ENCODE measurements at places on chromosomes 11 and 22.

DNA sequence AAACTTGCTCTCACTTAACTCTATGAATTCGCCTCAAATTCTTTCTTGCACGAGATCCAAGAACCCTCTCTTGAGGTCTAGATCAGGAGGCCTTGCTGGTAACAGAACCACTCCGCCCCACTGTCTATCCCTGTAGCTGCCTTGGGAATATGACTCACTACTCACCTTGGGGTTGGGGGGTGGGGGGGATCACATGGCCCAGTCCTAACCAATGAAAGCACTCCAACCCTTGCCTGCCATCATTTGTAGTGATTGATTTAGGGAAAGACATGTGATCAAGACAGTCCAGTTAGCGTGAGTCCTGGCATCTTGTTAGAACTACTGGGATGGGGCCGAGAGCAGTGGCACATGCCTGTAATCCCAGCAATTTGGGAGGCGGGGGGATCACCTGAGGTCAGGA, 4.8 kb upstream of the MRTFA start:
- DNase-seq = no peak

DNA sequence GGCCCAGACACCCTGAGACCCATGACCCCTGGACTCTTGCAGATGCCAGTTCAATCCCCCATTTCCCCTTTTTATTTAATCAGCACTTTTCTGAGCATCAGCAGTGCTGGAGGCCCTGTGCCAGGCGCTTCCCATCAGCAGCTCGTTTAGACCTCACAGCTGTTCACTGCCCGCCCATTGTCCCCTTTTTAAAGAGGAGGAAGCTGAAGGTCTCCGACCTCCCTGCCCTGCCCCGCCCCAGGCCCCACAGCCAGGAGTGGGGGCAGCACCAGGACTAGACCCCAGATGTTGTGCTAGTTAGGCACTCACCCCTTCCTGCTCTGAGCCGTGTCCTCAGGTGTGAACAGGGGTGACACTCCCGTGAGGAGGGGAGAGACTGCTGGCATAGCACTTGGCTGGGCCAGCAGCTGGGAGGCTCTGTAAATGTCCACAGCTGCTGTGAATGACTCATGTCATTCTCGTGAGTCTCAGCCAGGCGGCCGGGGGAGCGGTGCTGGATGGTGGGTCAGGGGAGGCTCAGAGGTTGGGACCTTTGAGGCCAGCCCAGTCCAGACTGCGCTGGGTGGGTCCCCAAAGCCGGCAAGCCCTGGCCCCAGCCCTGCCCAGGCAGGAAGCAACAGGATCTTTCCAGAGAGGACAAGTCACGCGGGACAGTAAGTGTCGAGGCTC, 19.9 kb downstream of the EMID1 start:
- DNase-seq = no peak

- no peak for DNase-seq
Observed at GRCh38 chr22:50190941-50191741, 5.4 kb downstream of the TRABD start.

DNA sequence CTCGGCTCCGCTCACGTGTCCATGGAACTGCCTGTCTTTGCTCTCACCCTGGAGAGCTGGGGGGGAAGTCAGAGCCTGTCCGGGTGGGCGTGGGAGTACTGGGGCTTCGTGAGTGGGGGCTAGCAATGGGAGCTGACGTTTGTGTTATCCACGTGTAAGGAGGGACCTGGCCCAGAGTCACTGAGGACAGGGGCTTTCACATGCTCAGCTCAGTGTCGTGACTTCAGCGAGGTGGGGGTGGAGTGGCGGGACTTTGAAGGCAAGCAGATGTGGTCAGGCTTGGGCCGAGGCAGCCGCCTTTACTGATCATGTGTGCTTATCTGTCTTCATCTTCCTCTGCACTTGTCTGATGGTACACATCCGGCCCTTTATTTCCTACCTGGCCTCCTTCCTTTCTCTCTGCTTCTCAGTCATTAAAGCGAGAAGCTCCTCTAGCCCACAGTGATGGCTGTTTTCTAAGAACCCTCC, 113.1 kb upstream of the NNMT start:
- peak; percentile 34 for DNase-seq

- DNase-seq = no peak
Observed at GRCh38 chr11:66159324-66159984, 89.4 kb downstream of the PACS1 start.

DNA sequence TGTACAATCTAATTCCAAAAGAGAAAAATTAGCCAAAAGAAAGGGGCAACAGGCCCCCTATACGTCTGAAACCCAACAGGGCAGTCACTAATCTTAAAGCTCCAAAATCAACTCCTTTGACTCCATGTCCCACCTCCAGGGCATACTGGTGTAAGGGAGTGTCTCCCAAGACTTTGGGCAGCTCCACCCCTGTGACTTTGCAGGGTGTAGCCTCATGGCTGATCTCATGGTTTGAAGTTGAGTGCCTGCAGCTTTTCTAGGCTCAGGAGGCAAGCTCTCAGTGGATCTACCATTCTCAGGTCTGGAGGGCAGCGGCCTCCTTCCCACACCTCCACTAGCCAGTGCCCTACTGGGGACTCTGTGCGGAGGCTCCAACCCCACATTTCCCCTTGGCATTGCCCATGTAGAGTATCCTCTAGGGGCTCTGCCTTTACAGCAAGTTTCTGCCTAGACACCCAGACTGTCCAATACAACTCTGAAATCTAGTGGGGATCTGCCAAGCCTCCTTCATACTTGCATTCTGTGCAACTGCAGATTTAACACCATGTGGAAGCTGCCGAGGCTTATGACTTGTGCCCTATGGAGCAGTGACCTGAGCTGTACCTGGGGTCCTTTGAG, 94.5 kb downstream of the TRIM29 start:
- DNase-seq = no peak

DNA sequence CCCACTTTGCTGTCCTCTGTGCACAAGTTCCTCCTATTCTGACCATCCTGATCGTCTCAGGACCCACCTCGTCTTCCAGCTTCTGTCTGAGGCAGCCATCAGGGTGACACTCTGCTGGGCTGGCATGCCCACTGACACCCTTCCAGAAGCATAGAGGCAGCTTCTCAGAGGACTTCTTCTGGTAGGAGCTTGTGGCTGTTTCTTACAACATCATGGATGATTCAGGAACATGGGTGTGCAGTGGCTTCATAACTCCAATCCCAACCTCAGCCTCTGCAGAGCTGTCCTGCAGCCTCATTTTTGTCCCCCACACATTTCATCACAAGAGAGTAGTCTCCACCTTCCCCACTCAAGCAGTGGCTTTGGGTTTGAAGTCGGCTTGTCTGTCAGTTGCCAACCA, 20.9 kb upstream of the CTR9 start:
- DNase-seq = no peak

- no peak for DNase-seq
Observed at GRCh38 chr11:79414041-79414440, 26.8 kb downstream of the TENM4 start.

- DNase-seq = no peak
Observed at GRCh38 chr11:112004389-112004788, 20.8 kb upstream of the DLAT start.

GRCh38 chr11:84607975-84608836, 1018.9 kb downstream of the DLG2 start:
- no peak for DNase-seq

DNA sequence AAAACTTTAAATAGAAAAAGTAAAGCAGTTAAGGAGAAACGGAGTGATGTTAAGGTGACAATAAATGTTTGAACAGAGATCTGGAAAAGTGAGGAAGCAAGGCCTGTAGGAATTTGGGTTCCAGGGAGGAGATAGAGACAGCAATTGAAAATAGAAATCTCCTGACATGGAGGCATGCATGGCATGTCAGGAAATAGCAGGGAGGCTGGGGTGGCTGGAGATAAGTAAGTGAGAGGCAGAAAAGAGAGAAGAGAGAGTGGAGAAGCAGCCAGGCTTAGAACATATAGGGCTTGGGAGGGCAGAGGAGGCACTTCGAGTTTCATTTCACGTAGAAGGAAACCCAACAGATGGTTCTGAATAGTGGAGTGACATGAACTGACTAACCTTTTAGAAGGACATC, 185.5 kb downstream of the LRRC4C start:
- no peak for DNase-seq

DNA sequence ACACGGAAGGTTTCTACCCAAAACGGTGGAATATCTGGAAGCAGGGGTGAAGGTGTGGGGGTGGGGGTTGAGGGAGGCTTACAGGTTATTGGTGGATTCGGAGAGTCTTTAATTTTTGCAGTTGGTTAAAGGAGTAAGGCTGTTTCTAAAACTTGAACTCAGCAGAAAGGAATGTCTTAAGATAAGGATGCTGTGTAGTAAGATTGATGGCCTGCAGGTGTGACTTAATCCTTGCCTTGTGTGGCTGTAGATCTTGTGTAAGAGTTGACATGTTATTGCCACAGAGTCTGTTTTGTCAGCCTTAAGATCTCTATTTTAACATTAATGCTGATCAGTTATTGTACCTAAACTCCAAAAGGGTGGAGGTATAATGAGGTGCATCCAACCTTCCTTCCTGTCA, 16.4 kb upstream of the OR6M1 start:
- no peak for DNase-seq

- no peak for DNase-seq
Observed at GRCh38 chr22:30474683-30475424, 3.0 kb upstream of the SEC14L3 start.

GRCh38 chr11:102883141-102883540, 8.4 kb upstream of the MMP12 start:
- DNase-seq = no peak

- no peak for DNase-seq
Observed at GRCh38 chr11:28346209-28346608, 238.0 kb downstream of the METTL15 start.

GRCh38 chr11:96306600-96306932, 36.4 kb downstream of the MAML2 start:
- DNase-seq = no peak

DNA sequence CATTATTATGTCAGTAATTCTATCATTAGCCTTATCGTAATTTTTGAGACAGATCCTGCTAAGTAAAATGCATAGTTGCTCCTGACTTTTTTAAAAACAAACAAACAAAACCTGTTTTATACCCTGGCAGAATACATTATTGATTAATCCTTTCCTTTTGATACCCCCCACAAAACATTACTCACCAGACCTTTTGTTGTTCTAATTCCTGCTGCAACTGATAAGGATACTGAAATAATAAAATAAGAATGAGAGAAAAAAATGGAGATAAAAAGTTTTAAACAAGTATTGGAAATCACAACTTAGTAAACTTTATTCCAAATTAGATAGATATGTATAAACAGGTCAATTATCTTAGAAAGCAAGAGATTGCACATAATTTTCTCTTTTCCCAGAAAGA, 28.6 kb downstream of the MS4A4E start:
- DNase-seq = no peak

- DNase-seq = no peak
Observed at GRCh38 chr22:47057916-47058585, 295.6 kb downstream of the TBC1D22A start.

- DNase-seq = no peak
Observed at GRCh38 chr11:105265845-105266244, 126.3 kb upstream of the CARD18 start.

DNA sequence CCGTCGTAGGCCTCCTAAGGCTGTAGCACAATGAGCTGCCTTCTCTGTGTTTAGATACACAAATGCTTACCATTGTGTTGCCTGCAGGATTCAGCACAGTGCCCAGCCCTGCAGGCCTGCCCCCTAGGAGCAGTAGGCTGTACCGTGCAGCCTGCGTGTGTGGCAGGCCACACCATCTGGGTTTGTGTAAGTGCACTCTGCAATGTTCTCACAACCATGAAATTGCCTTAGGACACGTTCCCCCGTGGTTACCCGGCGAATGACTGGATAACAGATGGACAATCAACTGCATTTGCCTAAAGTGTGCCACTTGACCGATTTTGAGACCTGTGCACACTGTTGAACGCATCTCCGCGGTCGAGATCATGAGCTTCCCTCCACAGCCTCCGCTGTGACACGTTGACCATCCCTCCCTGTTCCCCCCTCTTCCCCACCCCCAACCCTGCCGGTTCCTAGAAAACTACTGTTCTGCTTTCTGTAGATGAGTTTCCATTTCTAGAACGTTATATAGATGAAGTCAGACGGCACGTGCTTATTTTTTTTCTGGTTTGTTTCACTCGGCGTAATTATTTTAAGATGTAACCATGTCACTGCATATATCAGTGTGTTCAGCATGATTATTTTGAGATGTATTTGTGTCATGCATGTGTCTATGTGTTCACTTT, 22.2 kb upstream of the CTSD start:
- DNase-seq = no peak

GRCh38 chr11:69479591-69480271, 1.7 kb upstream of the LINC01488 start:
- no peak for DNase-seq

- DNase-seq = no peak
Observed at GRCh38 chr22:38481871-38482332, 14.0 kb downstream of the KDELR3 start.

- DNase-seq = no peak
Observed at GRCh38 chr22:45304971-45305370, 4.8 kb upstream of the FAM118A start.

DNA sequence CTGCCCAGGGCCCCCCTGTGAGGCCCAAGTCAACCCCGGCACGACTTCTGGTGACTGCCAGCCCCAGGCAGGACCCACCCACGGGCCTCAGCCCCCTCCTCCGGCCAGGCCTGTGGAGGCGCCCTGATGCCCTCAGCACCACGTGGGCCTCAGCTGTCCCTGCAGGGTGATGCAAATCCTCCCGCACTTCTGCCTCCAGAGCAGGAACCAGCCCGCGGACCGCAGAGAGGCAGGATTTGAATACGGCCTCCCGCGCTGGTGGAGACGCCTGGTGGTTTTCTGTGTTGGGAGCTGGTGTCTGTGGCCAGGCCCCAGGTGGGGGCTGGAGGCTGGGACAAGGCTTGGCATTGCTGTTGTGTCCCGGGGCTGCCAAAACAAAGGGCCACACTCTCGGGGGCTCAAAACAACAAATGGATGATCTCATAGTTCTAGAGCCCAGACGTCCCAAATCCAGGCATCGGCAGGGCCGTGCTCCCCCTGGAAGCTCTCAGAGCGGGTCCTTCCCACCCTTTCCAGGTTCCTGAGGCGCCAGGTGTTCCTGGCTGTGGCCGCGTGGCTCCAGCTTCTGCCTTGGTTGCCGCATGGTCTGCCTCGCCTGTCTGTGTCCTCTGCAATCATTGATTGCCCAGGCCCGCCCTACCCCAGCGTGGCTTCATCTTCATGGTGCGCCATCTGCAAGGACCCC, 19.4 kb downstream of the TRPM5 start:
- DNase-seq = no peak
